ENCODE measurements at places on chromosomes 1 and 21.

GRCh38 chr21:43287795-43288755 is 119.3 kb downstream of the CRYAA start:
- DNase-seq: no peak

- no peak for DNase-seq
Observed at GRCh38 chr1:37294529-37294928, 179.9 kb upstream of the ZC3H12A start.

DNA sequence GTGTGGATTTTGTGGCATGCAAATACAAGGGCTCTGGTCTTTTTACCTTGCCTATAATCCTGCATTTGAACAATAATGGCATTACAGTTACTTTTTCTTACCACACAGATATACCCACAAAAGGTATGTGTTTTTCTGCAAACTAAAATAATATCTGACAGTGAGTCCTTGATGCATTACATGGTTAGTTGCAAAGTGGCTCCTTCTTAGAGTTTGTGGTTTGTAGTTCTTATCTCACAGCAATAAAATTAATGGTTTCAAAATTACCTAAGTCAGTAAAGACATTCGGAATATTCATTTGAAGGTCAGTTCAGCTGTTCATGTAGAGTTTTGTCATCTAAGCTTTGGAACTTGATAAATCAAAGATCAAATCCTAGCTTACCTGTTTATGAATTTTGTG is 43.5 kb downstream of the SNX7 start:
- DNase-seq: no peak

DNA sequence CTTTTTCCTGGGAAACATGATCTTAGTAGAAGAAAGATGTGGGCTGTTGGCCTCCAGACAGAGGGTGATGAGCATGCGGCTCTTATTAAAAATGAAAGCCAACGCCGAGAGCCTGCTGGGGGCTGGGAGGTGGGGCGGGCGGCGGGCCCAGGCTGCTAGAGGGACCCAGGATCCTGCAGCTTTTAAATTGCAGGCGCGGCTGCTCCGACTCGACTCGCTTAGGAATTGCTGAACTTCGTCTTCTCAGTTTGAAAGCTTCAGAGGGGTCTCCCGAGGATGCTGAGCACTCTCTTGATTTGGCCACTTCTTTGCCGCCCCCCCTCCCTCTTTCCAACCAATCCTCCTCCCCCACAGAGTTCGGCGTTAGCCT is 1.2 kb downstream of the AGPAT3 start:
- DNase-seq: peak; percentile 78

DNA sequence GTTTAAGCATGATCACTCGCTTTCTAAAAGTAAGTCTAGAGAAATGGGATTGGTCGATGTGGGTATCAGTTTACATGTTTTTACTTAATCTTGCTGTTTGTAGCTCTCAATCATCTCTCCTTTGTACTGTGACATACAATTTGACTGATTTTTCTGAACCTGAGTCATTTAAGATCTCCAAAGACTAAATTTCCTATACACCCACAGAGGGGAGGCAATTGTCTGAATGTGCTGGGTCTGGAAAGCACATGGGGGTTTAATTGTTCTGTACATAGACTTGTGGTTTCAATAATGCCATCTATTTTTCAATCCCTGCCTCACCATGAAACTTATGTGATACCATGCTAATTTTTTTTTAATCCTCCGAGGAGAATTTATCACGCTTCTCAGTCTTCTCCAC is 65.8 kb downstream of the USP25 start:
- no peak for DNase-seq

- no peak for DNase-seq
Observed at GRCh38 chr1:32208891-32209328, at the start of gene DCDC2B. DCDC2B (plus strand) TSS chr1:32209089; CDS start chr1:32209094, 5 bp downstream.

GRCh38 chr1:27487966-27488884 is 1.7 kb downstream of the WASF2 start:
- DNase-seq: no peak

DNA sequence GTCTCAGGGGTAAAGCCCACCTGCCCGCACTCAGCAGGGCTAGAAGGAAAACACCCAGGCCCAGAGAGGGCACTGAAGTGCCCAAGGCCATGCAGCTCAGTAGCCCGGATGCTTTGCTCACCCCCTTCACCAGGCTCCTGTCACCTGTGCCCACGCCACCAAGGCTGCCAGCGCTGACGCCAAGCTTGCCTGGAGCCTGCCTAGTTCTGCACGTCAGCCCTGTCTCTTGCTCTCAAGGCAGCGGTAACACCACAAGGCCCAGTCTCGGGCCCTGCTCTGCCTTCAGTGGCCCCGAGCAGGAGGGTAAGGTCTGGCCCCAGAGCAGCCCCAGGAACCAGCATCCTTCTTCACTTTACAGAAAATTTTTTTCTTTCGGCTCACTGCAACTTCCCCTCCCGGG is 7.7 kb downstream of the TMEM63A start:
- no peak for DNase-seq

DNA sequence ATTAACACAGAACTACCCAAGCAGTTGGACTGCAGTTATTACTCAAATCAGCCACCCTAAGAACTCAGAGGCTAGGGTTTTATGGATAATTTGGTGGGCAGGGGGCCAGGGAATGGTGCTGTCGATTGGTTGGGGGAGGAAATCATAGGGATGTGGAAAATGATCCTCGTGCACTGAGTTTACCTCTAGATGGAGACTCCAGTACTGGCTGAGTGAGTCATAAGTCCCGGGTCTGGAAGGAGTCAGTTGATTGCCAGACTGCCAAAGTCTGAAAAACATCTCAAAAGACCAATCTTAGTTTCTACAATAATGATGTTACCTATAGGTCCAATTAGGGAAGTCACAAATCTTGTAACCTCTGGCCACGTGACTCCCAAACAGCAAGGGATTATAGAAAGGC is 257.5 kb upstream of the PRMT6 start:
- DNase-seq: no peak

DNA sequence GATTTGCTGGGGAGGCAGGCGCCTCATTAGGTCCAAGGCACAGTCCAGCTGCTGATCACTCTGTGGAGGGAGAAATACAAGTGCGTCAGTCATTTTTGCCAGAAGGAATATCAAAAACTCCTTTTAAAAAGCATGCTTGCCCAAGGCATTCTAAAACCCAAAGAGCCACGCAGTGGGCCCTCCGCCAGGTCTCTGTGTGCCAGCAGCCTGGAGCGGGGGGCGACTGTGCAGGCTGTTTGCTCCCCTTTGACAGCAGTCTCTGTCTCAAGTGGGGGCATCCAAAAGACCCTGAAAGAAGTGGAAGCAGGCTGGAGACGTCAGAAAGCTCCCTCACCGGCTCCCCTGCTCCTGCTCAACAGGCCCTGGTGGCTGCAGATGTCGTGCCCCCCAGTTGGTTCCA is 65.6 kb downstream of the CAPZB start:
- no peak for DNase-seq

- DNase-seq: no peak
Observed at GRCh38 chr1:92752719-92753118, 32.2 kb downstream of the EVI5 start.

DNA sequence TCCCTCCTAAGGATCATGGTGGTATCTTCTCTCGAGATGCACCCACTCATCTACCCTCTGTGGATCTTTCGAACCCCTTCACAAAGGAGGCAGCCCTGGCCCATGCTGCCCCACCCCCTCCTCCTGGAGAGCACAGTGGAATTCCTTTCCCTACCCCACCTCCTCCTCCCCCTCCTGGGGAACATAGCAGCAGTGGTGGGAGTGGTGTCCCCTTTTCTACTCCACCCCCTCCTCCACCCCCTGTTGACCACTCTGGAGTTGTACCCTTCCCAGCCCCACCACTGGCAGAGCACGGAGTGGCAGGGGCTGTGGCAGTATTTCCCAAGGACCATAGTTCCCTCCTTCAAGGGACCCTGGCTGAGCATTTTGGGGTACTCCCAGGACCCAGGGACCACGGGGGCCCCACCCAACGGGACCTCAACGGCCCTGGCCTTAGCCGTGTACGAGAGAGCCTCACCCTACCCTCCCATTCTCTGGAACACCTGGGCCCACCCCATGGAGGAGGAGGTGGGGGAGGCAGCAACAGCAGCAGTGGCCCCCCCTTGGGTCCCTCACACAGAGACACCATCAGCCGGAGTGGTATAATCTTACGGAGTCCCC is 14.5 kb upstream of the TARS2 start:
- DNase-seq: no peak

DNA sequence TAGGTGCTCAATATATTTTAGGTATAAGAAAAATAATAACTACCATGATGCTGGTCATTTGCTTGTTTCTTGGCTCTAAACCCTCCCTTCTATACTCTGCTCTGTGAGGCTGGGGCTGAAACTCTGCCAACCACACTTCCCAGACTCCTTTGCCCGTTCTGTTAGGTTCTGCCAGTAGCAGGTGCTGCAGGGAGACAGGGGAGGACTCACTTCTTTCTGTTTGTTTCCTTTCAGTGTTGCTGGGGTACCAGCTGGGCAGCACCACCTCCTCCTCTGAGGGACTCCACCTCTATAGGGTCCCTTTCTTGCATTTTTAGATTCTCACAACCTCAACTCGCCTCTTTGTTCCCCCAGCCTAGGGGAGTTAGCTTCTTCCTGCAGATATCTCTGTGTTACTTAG is 17.0 kb upstream of the SH2D2A start:
- DNase-seq: no peak

DNA sequence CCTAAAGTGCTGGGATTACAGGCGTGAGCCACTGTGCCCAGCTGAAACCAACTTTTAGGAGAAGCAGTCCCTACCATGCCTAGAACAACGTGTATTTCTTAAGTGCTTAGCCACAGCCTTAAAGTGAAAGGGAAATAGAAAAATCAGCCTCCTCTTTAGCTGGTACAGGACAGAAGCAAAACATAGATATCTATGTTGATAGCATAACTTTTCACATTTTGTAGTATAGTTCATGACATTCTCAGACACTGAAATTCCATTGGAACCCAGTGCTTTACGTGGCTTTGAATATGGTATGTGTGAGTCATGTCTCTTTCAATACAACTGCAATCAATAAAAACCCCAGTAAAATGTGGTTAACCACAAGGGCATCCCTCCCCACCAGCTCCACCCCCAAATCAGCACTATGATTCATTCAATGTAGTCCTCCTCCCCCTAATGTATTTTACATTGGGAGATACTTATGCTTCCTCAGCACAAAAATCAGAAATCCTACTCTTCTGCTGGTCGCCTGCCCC is 32.1 kb downstream of the TGFB2 start:
- peak; percentile 81 for DNase-seq

DNA sequence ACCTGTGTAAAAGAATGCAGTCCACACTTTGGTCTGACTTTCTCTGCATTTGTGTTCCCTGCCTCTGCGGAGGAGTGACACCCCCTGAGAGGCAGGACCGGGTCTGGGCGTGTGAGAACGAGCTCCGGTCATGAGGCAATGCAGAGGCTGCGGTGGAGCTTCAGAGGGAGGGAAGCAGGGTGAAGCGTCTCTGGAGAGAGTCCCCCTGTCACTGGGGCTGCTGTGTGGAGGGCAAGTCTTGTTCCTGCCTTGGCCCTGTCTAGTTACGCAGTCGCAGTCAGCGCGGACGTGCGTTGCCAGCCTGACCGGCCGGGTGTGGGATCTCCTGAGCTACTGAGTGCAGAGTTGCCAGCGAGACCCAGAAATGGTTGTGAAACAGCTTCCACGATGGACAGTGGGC is 48.5 kb downstream of the BACE2 start:
- no peak for DNase-seq

DNA sequence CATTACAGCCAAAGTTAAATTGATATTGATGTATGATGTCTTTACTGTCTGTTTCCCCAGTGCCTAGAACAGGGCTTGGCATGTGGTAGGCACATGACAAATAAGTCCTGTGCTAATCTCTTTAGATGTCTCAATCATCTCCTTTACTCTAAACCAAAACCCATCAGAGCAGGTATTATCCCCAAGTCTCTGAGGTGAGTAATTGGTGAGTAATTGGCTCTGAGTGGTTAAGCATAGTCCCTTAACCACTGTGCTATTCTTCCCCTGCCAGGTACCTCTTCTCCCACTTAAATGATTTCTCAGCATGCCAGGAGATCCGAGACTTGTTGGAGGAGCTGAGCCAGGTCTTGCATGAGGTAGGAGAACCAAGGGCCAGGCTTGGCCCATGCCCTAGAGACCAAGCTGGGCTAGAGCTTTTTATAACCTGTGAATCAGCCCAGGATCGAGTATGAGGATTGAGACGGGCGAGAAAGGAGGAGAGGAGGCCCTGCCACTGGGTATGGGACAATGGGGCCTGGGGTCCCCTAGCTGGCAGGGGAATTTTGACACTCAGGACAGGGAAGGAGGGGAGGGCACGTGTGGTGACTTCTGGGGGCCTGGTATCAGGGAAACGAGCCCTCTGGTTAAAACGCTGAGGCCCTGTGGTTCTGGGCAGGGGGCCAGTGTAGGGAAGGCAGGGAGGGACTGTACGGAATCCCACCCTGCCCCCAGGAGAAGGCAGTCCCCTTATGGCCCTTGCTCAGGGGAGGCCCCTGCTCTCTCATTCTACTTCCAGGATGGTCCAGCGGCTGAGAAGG is 4.5 kb downstream of the CNKSR1 start:
- DNase-seq: no peak

DNA sequence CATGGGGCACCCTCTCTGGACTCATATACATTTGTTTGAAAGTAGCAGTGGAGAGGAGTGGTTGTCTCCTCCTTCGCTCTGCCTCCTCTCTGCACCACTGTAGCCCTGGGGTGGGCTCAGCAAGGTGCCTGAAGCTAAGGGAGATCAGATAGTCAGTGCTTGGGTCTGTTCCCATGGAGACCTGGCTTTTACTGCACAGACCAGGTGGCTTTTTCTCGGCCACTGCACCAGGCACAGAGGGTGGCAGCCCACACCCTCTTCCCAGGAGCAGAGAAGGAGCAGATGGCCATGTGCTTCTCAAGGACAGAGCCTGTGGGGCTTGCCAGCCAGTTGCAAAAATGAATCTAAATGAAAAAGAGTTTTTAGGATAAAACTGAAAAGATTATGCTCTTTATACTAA is 123.4 kb upstream of the KCNK1 start:
- DNase-seq: no peak

DNA sequence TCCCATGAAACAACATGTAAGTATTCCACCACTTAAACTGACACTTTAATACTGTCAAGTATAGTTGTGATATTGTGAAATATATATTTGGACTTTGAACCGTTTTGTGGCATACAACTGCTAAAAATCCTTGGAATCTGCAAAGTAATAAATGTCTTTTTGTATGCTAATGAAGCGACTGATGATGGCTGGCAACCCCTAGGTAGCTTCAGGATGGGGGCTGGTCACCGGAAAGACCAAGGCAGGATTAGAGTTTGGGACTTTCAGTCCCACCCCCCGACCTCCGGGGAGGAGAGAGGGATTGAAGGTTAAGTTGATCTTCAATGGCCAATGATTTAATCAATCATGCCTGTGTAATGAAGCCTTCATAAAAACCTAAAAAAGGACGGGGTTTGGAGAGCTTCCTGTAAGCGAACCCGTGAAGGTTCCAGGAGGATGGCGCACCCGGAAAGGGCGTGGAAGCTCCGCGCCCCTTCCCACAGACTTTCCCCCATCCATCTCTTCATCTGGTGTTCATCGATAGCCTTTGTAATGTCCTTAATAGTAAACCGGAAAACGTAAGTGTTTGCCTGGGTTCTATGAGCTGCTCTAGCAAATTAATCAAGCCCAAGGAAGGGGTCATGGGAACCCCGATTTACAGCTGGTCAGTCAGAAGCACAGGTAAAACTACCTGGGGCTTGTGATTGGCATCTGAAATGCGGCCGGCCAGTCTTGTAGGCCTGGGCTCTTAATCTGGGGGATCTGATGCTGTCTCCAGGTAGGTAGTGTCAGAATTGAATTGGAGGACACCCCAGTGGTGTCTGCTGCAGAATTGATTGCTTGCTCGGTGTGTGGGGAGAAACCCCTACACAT is 1.8 kb upstream of the ZNF281 start:
- DNase-seq: no peak
